ENCODE measurements at places on chromosomes 4 and X. TPM values are rescaled to one million over a fixed set of nuclear protein-coding genes. Genes with fewer than 3 reads are reported as not detected.

DNA sequence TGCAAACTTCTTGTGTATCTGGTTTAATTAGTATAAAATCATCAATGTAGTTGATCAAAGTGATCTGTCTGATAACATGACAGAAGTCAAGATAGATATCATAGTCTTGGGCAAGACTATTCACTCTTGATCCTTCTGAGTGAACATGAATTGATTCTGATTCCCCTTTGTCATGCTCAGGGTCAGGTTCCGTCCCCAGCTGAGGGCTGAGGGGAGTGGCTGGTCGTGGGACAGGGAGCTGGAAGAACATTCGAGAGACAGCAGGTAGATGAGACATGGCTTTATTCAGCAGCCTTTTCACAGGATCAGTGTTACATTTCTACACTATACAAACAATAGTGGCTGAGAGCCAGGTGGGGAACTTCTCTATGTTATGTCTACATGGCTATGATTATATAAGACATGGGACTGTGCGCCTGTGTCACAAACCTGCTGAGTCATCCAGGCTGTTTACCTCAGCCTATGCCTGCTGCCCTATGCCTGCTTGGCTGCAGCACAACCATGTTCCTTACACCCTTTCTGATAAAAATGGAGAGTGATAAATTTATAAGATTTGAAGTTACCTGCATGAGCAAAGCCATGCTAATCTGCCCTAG lies 586.9 kb upstream of the NR3C2 start:
- no peak for DNase-seq

- DNase-seq: no peak
Measured at GRCh38 chr4:139978692-139979091, 175.3 kb downstream of the MAML3 start.

DNA sequence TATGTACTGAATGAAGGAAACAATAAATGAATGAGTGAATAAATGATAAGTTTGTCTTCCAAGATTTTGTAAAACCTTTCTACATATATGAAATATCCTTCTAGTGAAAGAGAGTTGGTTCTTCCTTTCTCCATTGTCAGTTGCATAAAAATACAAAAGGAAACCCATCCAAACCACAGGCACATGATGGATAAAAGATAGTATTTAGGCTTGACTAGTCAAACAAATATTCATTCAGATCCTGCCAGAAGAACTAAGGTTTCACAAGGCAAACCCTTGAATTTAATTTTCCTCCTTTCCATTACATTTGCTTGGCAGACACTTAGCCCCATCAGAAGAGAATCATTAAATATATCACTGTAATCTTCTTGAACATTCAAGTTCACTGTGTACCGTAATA lies 208.4 kb downstream of the COL25A1 start:
- DNase-seq: no peak

- no peak for DNase-seq
Measured at GRCh38 chr4:184328022-184328736, 110.5 kb upstream of the ENPP6 start.

Gene FHDC1
- 4.4 TPM for polyA plus RNA-seq

Gene TCEAL7
- polyA plus RNA-seq: 37.8 TPM

GRCh38 chr4:144360146-144360793 lies 219.8 kb upstream of the GYPA start:
- no peak for DNase-seq

DNA sequence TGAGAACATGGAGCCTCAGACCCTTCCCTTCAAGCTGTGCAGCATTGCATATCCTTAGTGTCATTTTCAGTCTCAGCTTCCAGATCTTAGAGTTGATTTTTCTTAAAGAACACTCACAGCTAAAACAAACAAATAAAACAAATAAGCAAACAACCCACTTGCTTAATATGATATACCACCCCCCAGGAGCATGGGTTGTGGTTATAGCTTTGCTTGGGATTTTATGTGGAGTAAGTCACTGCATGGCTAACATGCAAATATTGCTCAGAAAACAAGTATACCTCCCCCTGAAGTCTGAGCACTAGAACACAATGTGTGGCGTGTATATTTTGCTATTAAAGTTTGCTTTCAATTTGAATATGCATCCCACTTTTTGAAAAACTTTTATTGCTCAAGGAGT lies 78.6 kb downstream of the MGST2 start:
- no peak for DNase-seq

DNA sequence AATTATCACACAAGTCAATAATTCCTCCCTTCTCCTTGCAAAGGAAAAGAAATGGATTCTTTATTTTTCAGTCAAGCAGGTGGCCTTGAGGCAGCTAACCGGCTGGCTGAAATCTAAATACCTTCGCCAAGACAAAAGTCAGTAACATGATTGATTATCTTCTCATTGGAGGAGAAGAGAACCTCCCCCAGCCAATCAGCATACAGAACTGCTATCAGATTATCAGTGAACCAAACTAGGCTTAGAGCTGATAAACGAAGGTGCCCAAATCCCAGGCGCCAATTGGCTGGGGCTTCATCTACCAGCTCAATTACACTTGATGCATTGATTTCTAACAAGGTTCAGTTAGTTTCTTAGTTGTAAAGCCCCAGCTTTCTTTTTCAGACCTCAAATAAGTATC lies 152.4 kb upstream of the NOCT start:
- DNase-seq: no peak

Gene GLRA3
- polyA plus RNA-seq: 0.03 TPM

Gene GRID2
- polyA plus RNA-seq: 4.8 TPM
